Heart right ventricle (tissue), 16 donors: ENCODE measurements at places on chromosomes 16 and 17.
A peak's percentile ranks its signal among the peaks of the same experiment; 100 is the strongest.

- no peaks in the 10 kb centered on the region for H3K27me3 ChIP-seq
- H3K4me1 ChIP-seq = peaks cover 14% of the 10 kb centered on the region
- H3K4me3 ChIP-seq = no peak overlapping the region
- no peak overlapping the region for H3K27ac ChIP-seq
- no peak for DNase-seq
- no peaks in the 10 kb centered on the region for H3K36me3 ChIP-seq
Measured at GRCh38 chr17:1803280-1803679, 26.4 kb downstream of the SMYD4 start.

DNA sequence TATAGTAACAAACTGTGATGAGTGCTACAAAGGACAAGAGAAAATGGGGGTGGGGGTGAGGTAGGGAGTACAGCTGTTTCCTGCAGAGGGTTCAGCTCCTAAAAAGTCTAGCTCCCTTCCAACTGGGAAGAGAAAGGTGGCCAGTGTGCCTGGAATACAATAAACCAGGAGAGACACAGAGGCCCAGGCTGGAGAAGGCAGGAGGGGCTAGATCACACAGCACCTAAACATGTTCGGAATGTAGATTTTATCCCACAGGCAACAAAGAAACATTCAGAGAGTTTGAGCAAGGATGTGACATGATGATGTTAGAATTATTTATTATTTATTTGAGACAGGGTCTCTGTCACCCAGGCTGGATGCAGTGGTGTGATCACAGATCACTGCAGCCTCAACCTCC lies 10.2 kb downstream of the TEX2 start:
- no peak overlapping the region for H3K4me3 ChIP-seq
- no peaks in the 10 kb centered on the region for H3K27me3 ChIP-seq
- no peak overlapping the region for H3K27ac ChIP-seq
- H3K4me1 ChIP-seq = peaks cover 30% of the 10 kb centered on the region
- DNase-seq = no peak

DNA sequence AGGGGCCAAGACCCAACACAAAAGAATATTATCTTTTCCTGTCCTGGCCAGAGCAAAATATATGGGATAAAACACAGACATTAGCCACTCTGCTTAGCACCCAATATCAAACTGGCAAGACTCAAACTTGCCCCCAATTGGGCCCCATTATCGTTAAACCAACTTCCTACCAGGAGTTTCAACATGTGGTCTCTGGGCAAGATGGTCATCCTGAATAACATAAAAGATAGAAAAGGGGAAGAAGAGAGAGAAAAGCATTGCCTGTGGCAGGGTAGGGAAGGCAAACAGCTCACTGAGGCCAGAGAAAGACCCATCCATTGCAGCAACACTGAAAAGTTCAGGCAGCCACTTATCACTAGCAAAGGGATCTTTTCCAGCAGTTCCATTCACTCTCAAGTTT lies 502.1 kb downstream of the KIF2B start:
- H3K27me3 ChIP-seq = no peaks in the 10 kb centered on the region
- no peak overlapping the region for H3K4me3 ChIP-seq
- no peaks in the 10 kb centered on the region for H3K4me1 ChIP-seq
- H3K36me3 ChIP-seq = no peaks in the 10 kb centered on the region
- no peak for DNase-seq

DNA sequence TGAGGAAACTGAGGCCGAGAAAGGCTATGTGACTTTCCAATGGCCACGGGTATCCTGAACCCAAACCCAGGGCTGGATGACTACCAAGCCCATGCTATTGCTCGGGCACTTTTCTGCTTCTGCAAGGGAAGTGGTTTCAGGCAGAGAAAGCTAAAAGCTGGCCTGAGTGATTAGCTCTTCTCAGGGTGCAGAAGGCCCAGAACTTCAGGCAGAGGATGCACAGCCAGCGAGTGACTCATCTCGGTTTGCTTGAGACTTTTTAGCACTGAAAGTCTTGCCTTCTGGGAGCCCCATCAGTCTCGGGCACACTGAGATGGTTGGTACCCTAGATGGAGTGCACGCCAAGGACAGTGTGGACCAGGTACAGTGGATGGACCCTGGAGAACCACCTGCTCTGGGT lies 129.5 kb upstream of the SDK2 start:
- no peaks in the 10 kb centered on the region for H3K36me3 ChIP-seq
- no peak overlapping the region for H3K27ac ChIP-seq
- H3K27me3 ChIP-seq = no peaks in the 10 kb centered on the region
- H3K4me1 ChIP-seq = peaks cover 31% of the 10 kb centered on the region

GRCh38 chr17:2235265-2235664 lies 68.3 kb downstream of the SMG6 start:
- H3K36me3 ChIP-seq = peaks cover 14% of the 10 kb centered on the region
- H3K27me3 ChIP-seq = no peaks in the 10 kb centered on the region
- peak overlapping the region; percentile 52 for H3K27ac ChIP-seq
- no peak for DNase-seq
- no peak overlapping the region for H3K4me3 ChIP-seq
- peaks cover 77% of the 10 kb centered on the region for H3K4me1 ChIP-seq

GRCh38 chr17:32477220-32477619 lies 9.6 kb upstream of the CDK5R1 start:
- H3K4me3 ChIP-seq = no peak overlapping the region
- H3K4me1 ChIP-seq = no peaks in the 10 kb centered on the region
- H3K27me3 ChIP-seq = no peaks in the 10 kb centered on the region
- no peak overlapping the region for H3K27ac ChIP-seq
- no peak for DNase-seq

GRCh38 chr17:49932901-49933300 lies 36.1 kb upstream of the DLX4 start:
- H3K27ac ChIP-seq = no peak overlapping the region
- DNase-seq = no peak
- peaks cover 5% of the 10 kb centered on the region for H3K4me1 ChIP-seq
- no peaks in the 10 kb centered on the region for H3K27me3 ChIP-seq
- no peaks in the 10 kb centered on the region for H3K36me3 ChIP-seq
- H3K4me3 ChIP-seq = no peak overlapping the region

DNA sequence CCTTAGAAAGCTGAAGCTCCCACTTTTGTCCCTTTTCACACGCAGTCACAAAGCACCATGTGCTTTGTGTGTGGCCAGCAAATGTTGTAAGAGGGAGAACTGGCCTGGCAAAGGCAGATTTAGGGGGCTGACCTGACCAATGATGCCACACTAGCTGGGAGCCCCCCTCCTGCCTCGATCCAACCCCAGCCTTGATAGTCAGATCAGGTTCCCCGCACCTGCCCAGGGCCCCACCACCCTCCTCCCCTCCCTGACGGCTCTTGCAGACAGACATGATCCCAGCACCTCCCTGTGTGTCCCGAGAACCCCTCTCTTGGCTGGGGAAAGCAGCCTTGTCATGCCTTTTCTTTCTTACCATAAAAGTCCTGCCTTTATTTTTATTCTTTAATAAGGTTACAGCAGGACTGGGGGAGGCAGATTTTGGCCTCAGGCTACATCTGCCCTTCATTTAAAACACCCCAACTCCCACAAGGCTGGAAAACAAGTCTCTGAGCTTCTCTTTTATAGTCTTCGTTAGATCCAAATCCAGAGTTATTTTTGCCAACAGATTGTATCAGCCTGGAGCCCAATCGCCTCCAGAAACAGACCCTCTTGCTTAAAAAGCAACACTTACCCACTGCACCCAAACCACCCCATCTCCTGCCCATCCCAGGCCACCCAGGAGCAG lies 201.8 kb upstream of the CDH5 start:
- H3K27ac ChIP-seq = no peak overlapping the region
- no peak for DNase-seq
- H3K4me1 ChIP-seq = no peaks in the 10 kb centered on the region
- H3K27me3 ChIP-seq = no peaks in the 10 kb centered on the region

- H3K27ac ChIP-seq = no peak overlapping the region
- peaks cover 27% of the 10 kb centered on the region for H3K27me3 ChIP-seq
- H3K4me1 ChIP-seq = peaks cover 6% of the 10 kb centered on the region
Measured at GRCh38 chr17:63533433-63534077, 10.4 kb downstream of the KCNH6 start.
